ENCODE measurements at places on chromosomes 11 and 22.

GRCh38 chr11:103125462-103125861, 16.2 kb downstream of the DYNC2H1 start:
- no peak for DNase-seq

DNA sequence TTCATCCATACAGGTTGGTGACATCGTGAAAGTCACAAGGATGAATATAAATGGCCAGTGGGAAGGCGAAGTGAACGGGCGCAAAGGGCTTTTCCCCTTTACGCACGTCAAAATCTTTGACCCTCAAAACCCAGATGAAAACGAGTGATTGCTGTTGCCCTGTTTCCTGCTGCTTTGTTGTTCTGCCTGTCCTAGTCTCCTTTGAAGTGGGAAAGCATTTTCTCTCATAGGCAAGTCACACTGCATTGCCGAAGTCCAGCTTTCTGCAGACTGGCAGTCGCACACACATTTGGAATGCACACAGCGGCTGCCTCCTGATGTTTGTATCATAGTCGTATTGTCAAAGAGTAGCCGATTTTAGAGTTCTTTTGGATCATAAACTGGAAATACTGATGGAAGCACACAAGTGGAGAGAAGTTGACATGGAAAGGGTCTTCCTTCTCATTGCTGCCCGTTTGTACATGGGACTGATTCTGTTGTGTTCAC, 17.3 kb upstream of the AIFM3 start:
- no peak for DNase-seq

GRCh38 chr11:130599073-130599654, 150.7 kb downstream of the ADAMTS15 start:
- no peak for DNase-seq

DNA sequence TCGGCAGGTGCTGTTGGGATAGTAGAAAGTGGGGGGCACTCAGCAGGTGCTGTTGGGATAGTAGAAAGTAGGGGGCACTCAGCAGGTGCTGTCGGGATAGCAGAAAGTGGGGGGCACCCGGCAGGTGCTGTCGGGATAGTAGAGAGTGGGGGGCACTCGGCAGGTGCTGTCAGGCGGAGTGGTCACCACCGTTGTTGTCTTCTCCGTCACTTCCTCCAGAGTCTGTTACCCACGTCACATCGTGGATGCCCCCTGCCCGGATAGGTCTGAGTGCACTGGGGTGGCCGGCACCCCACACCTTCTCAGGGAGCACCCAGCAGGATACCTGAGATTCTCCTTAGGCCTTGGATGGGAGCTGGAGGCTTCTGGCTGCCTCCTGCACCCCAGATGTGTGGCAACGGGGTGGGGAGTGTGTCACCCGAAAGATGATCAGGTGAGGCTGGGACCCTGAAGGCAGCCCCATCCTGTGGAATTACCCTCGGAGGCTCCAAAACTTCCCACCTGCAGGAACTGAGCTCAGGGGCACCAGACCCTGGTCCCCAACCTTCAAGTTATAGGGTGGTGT, 24.1 kb upstream of the KRTAP5-7 start:
- no peak for DNase-seq

DNA sequence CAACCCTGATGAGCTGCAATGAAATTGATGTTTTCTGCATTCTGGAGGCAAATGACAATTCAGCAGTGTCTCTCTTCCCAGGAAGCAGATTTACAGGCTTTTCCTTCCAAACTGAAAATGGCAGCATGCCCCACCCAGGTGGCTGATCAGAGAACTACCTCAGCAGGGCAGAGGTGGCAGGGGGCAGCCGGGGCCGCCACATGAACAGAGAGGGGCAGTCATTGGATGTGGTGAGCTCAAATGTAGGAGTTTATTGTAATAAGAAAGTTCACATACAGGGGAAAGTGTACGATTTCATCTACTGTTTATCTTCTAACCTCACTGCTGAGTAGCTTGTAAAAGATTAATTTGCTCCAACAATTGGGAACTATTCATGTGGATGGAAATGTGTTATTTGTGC, 15.7 kb upstream of the PARVA start:
- DNase-seq, result no peak

DNA sequence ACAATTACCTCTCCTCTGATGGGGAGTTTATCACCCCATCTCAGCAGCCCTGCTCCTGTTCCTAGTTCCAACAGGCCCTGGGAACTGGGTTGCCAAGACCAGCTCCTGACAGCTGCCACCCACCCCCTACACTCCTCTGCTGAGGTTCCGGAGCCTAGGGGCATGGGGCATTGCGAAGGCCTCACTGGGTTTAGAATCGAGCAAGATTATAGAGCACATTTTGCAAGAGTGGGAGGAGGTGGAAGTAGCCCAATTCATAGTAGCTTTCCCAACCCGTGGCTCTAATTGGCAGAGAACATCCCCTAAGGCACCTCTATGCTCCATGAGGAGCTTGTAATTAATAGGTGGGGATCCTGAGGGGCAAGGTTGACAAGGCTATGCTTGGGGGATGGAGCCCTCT, 23.0 kb downstream of the MYEOV start:
- no peak for DNase-seq

DNA sequence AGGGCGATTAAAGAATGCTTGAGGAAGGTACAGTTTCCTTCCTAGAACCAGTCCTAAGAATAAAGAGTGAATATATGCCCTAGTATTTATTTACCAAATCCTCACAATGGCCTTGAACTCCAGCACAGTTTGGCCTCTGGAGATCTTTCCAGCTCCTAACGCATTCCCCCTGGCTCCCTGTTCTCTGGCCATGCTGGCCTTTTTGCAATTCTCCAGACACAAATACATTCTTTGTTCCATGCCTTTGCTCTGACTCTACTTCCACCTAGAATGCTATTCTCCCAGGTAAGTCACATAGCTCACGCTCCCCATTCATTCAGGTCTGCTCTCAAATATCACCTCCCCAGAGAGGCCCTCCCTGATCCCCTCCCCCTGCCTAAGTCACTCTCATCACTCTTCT, 3.7 kb upstream of the DGKZ start:
- no peak for DNase-seq

DNA sequence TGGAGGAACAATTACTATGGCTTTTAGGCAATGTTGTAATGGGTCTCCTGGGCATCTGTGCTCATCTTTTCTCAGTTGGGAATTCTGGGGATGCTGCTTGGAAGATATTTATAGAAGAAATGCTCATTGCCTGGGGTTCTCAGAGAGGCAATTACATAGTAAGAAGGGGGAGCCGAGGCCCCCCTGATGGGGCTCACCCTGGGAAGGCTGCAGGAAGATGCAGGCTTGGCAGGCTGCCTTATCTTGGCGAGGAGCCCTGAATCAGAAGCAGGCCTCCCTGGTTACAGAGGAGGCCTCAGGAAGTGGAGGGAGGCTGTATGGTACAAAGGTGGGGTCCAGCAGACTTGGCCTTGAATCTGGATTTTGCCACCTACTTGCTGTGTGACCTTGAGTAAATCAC, 60.6 kb upstream of the CRYBB3 start:
- DNase-seq, result no peak

GRCh38 chr22:40862013-40862412, at the start of gene DNAJB7:
TSS of gene DNAJB7 (minus strand) at chr22:40862113. CDS start at chr22:40861994, 119 bp downstream.
- no peak for DNase-seq

DNA sequence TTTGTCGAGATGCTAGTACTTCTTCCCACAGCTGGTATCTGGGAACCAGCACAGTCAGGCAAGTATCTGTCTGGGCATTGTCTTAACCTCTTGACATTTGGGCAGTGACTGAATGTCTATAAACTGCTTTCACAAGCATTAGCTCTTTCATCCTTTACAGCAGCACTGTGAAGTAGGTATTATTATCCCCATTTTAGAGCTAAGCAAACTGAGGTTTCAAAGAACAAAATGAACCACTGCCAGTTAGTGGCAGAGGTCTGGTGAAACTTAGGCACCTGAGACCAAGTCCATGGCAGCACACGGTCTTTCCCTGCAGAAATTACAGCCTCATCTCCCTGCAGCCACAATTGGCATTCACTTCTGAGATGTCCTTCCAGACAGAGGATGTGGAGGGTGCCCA, 111.0 kb upstream of the TBCEL start:
- no peak for DNase-seq

- no peak for DNase-seq
These were observed 299.8 kb upstream of the SYN3 start for GRCh38 chr22:33357981-33358399.

DNA sequence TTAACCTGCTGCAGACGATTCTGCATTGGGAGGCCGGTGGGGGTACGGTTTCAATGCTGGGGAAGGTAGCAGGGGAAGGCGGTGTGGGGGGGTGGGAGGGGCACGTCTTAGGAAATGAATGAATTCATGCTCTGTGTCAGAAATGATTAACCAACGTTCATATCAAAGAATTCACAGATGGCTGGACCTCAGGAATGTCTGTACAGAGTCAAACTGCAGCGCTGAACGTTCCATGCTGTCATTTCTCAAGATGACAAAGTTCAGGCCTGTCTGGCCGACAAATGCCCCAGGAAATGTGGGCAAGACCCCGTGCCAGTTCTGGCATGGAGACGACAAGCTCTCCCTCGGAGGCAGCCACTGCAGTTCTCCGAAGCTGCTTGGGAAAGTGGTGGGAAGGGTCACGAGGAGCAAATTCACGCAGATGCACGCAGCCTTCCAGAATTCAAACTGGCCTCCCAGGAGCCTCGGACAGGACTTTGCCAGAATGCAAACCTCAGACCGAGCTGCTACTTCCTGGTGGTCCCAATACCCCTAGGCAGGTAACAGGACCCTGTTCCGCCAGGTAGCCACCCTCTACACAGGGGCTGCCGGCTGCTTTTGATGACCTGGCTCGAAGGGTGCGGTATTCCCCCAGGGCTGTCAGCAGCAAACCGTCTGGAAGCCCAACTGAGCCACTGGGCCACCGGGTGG, 81.5 kb downstream of the TRMU start:
- no peak for DNase-seq

GRCh38 chr11:112582366-112582765, 321.7 kb upstream of the PLET1 start:
- no peak for DNase-seq

DNA sequence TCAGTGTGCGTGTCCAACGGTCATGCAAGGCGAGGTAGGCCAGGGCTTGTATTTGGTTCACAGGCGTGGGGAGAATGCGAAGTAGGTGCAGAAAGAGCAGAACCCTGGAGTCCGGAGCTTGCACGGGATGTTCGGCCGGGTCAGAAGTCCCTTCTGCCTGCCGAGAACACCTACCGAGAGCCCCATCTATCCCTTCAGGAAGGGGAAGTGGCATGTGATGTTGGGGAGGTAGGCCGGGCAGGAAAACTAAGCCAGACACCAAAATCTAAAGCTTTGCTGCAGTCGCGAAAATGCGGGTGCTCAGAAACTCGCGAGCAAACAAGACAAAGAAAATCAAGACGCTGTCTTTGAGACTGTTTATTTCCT, 435 bp upstream of the TAF6L start:
- DNase-seq, result no peak

GRCh38 chr11:65131417-65131776, 2.9 kb downstream of the SYVN1 start:
- no peak for DNase-seq

Data from renal cortex interstitium (tissue), 15 donors.